ENCODE measurements at places on chromosomes 1 and 21.

GRCh38 chr1:214882616-214883015, 199.9 kb upstream of the KCNK2 start:
- no peak for DNase-seq

GRCh38 chr1:180893614-180894013, 19.1 kb upstream of the KIAA1614 start:
- no peak for DNase-seq

DNA sequence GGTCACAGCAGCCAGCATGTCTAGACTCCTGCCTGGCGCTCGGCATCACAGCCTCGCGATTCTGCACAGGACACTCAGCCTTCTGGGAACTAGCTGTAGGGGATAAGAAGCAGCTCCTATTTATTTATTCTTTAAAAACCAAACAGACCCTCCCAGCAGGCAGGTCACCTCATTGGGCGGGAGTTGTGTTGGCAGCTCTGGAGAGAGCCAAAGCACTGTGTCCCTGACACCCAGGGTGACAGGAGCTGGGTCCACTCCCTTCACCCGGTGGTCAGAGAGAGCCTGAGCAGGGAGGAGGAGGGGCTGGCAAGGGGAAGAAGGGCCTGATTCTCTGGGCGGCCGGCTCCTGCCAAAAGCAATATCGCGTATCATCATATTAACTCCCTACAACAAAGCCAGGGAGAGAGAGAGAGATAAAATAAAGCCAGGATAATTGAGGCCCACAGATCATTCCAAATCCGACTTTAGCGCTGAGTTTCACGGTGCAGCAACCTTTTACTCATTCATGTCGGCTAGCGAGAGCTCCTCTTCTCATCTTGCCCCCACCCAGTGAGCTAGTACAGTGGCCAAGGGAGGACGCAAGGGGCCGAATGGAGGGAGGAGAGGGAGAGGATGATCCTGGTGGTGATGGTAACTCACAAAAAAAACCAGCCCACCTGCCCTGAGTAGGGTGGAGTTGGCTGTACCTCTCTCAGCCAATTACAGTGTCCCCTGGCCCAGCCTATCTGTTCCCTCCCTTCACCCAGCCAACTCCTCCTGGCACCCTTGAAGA, 79.8 kb upstream of the IFFO2 start:
- no peak for DNase-seq

DNA sequence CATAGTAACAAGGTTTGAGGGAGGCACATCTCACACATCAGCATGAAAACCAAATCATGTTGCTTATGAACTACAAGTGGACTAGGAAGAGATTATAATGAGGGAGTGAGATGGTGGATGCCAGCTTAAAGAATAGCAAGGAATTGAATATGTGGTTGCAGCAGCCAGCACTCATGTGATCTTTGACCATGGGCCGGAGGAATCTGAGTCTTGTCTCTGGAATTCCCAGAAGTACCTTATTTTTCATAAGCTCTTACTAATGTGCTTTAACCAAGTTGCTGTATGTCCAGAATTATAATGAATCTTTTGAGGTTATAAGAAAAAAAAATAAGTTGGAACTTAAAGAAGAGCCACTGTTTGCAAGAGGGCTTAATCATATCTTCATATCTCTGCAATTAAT, 97.0 kb downstream of the DISP1 start:
- no peak for DNase-seq

DNA sequence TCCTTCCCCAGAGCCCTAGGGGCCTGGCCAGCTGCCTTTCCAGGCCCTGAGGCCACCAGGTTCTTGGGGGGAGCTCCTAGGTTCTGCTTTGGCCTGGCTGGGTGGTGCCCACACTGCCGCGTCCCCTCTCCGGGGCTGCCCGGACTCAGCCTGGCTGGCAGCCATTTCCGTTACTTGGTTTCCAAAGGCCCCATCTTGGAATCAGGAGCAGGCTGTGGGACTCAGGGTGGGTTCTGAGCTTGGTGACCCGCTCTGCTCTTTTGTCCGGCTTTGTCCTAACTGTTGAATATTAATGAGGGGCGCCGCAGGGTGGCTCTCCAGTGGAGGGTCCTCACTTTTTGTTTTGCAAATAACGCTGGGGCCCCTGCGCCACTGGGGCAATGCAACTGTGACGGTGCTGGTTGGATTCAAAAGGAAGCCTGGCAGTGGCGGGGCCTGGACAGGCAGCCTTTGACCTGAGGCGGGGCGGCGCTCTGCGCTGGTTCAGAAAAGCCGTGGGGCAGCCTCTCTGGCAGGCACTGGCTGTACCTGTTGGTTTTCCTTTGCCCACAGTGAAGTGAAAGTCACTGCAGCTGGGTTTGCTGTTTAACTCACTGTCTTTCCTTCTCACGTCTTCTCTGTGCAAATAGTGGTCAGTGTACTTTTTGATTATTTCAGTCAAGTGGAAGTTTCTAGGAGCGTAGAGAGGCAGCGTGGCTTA, 20.2 kb downstream of the SKI start:
- no peak for DNase-seq

GRCh38 chr1:145991735-145992412, 4.5 kb downstream of the TXNIP start:
- no peak for DNase-seq

DNA sequence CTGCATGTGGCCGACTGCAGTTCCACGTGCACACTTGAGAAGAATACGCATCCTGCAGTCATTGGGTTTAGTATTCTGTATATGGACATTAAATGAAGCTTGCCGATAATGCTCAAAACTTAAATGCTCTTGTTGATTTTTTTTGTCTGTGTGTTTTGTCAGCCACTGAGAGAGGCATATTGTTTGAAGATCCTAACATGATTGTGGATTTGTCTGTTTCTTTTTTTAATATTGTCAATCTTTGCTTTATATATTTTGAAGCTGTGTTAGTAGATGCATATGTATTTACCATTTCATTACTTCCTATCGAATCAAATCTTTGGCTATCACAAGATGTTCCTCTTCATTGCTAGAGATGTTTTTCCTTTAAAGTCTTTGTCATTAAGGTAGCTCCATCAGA, 73.2 kb downstream of the FHAD1 start:
- DNase-seq, result no peak

DNA sequence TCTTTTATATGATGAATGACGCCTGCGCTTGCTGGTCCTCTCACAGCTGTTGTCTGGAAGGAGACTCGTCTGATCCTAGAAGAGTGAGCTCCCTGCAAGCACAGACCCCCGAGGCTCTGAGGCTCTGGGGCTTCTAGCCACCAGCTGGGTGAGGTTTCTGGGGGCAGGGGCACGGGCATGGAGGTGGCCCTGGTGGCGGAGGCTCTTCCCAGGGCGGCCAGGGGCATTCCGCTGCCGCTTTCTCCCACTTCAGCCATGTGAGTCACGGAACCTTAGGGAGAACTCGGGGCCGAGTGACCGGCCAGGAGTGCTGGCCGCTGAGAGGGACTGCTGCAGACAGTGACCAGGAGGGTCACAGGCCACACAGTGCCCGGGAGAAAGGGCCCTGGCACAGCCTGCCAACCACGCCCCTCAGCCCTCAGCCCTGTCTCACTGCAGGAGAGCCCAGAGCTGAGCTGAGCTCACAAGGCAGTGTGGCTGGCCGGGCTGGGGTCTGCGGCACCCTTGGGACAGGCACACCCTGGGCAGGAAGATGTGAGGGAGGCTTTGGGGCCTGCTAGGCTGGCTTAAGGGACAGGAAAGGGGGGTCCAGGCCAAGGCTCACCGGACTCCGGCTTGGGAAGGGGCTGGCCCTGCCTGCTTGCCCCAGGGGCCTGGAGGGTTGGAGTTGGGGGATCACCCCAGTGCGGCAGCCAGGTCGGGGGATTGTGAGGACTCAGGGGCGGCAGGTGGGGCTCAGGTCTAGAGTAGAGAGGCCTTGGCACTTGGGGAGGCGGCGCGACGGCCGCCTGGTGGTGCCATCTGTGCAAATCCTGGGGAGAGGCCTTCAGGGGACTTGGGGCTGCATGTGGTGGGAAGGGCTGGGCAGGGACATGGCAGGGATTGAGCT, 35.7 kb downstream of the MORN1 start:
- DNase-seq, result no peak

DNA sequence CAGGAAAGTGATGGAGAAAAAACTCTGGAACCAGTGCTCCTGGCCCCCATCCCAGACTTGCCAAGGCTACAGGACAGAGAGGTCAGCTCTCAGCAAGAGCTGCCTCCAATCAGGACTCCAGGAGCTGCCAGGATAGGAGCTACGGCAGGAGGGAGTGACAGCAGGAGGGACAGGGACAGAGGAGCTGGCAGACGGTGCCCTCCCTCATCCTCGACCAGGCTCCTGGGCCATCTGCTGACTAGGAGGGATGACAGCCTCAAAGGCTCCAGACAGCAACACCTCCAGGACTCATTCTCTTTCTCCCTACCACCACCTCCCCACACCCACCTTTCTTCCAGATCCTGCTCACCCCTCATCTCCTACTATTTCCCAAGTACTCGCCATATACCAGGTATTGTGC, 22.7 kb downstream of the DLGAP3 start:
- no peak for DNase-seq

DNA sequence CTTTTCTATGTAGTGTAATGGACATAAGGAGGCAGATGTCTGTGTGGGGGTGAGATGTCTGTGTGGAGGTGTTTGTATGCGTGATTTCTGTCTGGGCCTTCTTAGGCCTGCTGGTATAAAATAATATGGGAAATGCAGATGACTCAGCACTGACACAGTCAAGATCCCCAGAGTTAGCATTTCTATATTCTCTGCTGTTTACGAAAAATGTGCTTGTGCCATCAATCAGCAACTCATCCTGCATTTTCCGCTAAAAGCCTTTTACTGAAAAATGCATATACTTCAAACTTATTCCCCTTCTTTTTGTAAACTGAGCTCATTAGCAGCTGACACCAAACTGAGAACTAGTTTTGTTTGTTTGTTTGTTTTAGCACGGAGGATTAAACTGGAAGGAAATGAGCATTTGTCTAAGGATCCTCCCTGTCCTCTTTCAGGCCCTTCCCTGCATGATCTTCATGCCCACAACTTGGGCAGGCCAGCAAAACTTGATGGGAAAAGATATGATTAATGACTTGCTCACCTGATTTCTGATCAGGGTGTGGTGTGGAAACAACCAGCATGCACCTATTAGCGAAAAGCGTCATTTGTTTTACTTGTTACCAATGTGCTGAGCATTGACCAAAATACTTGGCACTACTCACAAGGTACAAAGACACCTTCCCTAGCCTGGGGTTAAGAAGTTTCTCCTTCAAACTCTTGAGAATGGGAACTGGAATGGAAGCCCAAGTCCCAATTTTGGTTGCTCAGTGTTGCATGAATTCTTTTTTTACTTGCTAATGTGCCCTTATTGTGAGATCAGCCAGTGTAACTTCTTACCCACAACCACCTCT, 77.4 kb downstream of the NDUFS5 start:
- no peak for DNase-seq

DNA sequence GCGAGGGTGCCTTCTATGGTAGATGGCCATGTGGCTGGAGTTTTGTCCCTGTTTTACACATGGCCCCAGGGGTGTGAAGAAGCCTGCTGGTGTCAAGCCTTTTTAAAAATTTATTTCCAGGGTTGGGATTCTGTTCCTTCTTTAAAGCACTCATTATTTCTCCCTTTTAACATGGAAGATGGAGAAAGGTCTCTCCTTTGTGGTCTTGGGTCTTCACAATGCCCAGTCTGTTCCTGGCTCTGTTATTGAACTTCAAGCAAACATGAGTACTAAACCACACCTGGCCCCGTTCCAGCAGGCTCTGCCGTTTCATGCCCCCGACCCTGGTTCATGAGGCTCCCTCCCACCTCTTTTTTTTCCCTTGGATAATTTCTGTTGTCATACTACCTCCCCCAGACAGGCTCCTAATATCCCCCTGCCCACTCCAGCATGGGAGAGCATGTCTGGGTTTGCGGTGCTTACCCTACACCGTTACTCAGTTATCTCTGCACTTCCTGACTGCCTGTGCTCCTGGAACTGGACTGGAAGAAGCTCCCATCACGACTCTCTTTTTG, 121.2 kb upstream of the KIAA0040 start:
- DNase-seq, result no peak

GRCh38 chr21:32599526-32599925, 12.7 kb downstream of the CFAP298 start:
- no peak for DNase-seq

DNA sequence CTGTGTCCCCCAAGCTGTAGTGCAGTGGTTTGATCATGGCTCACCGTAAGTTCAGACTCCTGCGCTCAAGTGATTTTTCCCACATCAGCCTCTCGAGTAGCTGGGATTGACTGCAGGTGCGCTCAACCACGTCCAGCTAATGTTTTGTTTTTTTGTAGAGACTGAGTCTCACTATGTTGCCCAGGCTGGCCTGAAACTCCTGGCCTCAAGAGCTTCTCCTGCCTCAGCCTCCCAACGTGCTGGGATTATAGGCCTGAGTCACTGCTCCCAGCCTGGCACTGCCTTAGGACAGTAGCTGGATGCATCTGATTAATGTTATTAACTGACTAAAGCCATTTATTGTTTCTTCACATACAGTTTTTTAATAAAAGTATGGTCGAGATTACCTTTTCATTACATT, 40.2 kb downstream of the RNF11 start:
- DNase-seq, result no peak

DNA sequence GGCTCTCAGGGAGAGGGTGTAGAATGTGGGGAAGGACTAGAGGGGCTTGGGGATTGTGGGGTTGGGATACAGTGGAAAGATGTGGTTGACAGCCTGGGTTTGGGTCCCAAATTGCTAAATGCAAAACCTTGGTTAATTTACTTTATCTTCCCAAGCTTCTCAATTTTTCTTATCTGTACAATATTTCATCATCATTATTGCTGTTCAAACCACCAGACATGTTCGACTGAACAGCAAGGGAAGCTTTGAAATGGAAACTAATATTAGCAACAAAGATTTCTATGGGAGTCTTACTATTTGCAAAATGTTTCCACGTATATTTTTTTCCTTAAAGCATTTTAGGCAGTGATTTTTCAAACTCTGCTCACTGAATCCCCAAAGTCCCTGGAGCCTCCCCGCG, 67.0 kb upstream of the KAZN start:
- DNase-seq, result no peak

DNA sequence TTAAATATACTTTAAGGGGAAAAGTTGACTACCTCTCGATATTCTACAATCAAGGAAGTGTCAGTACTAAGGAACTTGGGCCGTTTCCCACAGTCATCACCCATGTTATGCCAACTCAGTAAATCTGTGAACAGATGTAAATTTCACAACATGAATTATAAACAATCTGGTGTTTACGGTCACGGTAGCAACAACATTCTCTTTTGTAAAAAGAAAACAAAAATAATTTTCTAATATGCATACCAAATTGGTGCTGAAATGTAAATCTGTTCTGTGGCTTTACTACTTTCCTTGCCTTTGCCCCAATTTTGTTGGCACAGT, 1.2 kb downstream of the SH3GLB1 start:
- DNase-seq, result no peak

DNA sequence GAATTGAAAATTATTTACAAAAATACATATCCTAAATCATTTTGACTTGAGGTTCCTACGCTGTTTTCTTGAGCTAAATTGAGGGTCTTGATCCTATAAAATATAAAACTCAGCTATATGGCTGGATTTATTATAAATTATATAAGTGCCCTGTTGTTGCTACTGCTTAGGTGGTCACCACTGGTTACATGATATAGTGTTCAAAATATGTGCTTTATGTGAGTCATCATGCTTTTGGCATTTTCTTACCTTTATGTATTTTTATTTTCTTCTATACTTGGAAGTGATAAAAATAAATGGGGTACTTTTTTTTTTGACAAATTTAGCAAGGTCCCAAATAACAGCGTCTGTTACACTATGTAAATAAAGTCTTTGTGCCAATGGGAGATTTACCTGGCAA, 31.1 kb upstream of the PTPRC start:
- DNase-seq, result no peak

- no peak for DNase-seq
Measured at GRCh38 chr1:43938892-43939587, 5.4 kb downstream of the ARTN start.
